Stimulated activated CD4-positive, alpha-beta T cell treated with anti-CD3 and anti-CD28 coated beads, TNF-alpha, amount 100 ng/mL, for 1 hour (primary cell): ENCODE measurements at places on chromosomes 3 and 15.

DNA sequence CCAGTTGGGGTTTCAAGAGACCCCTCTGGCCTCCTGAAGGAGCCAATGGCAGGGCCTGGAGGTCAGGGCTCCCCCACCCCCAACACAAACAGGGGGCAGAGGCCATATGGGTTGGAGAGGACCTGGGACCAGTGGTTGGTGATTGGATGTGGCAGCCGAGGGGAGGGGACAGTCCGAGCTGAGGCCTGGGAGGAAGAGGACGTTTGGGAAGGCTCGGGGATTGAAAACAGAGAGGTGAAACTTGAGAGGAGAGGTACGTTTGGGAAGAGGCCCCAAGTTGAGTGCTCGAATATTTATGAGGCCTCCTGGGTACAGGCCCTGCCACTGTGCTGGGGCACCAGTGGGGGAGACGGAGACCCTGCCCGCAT, 53.7 kb downstream of the DNAJB8 start:
- DNase-seq, result no peak

GRCh38 chr3:123148772-123149171, 53.0 kb upstream of the SEC22A start:
- DNase-seq, result no peak

GRCh38 chr3:155428563-155428962, 135.1 kb upstream of the STRIT1 start:
- no peak for DNase-seq

GRCh38 chr3:171339598-171339997, 120.6 kb downstream of the TNIK start:
- DNase-seq, result no peak

DNA sequence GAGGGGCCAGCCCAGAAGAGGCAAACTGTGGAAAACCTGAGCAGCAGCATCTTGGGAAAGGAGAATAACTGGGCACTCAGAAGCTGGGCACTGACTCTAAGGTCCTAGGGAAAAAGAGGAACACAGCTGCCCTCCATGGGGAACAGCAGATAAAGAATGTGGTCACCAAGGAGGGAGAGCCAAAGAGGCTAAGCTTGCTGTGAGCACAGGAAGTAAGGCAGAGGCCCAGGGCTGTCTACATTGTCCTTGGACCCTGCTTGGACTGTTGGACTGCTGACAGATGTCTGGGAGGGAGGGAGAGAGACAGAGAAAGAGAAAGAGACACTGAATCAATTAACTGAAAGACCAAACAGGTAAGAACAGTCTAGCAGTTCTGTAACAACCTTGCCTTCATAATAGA, 4.5 kb upstream of the MNS1 start:
- no peak for DNase-seq

DNA sequence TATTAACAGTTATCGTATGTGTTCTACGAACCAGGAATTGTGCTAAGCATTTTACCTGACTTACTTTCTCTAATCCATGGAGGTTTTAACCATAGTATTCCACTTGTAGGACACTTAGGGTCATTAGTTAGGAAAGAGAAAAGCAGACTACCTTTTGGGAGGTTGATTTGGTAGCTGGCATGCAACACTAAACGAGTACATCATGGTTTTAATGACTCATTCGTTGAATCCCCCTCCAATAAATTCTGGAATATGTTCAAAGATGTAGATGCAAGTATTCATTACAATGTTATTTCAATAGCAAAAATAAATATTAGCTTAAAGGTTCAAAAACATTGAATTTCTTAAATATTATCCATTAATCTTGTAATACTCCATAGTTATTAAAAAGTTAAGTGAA, 162.5 kb downstream of the FMN1 start:
- no peak for DNase-seq

DNA sequence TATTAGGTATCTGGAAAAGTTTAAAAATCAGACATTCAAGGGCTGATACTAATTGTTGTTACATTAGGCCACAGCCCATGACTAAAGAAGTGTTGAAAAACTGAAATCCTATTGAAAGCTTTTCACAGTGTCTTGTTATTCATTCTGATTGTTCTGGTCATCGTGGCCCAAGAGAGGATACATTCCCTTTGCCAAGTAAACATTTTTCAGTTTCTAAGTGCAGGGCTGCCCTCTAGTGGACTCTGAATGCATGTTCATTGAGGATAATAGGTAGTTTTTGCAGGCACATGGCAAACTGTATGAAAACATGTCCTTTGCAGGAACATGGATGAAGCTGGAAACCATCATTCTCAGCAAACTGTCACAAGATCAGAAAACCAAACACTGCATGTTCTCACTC, 181.1 kb downstream of the MYRIP start:
- DNase-seq, result no peak

DNA sequence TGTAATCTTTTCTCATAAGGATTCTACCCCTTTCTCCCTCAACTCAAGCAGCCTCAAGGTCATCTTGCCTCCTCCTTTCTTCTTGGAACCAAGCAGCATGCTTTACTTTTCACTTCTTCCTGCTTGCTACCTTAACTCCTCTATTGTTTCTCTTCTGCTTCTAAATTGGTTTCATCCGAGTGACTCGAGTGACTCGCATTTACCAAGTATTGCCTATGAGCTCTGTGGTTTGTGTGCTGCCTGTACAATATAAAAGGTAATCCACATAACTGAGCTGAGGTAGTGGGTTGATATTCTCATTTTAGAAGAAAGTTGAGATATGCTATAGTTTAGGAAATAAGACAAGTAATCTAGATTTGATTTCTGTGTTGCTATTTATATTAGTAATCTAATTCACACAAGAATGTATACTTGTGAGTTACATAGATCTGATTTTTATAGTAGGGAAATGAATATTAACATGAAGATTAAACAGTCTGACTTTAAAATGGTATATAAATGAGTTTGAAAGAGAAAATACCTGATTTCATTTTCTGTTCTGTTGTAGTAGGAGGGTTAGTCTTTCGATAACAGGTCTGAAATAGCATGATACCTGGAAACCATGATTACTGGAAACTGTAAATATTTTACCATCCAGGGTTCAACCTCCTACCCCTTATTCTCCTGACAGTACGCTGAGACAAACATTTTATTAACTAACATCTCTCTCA, 5.5 kb downstream of the HHLA2 start:
- DNase-seq, result no peak

- DNase-seq, result no peak
Observed at GRCh38 chr3:108099679-108100428, 9.0 kb upstream of the CD47 start.

DNA sequence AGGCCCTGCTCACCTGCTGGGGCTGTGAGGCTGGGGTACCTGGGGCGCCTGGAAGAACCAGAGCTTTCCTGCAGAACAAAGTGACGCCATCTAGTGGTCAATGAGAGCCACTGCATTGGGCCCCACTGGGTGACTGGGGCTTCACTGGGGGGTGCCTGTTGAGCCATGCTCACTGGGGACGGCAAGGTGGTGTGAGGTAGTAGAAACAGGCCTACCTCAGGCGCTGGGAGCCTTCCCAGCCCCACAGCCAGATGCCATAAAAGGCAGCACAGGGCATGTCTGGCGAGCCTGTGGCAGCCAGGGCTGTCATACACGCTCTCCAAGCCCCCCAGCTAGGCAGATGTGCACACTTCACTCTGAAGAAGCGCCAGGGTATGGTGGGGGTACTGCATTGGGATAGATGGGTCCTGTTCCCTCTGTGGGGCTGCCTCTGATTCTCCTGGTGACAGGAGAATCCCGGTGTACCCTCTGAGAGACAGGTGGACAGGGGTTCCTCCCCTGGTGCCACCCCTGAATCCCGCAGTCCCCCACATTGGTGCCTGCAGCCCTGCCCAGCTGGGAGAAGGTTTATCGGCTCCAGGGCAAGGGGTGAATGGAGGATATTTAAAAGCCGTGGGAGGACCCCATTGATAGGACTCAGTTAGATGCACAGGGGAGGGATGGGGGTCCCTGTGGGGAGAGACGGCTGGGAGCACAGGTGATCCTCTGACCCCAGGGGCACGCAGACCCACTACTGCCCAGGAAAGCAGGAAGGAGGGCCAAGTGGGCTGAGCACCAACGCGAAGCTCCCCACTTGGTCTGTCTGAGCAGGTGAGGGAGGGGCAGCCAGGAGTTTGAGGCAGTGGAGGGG, 178.8 kb downstream of the NSMCE3 start:
- DNase-seq, result no peak

- DNase-seq, result no peak
Observed at GRCh38 chr3:72836923-72837322, 11.3 kb downstream of the SHQ1 start.

GRCh38 chr3:143548861-143549497, 299.3 kb downstream of the SLC9A9 start:
- DNase-seq, result no peak

- no peak for DNase-seq
Observed at GRCh38 chr15:40936234-40936708, 7.1 kb downstream of the DLL4 start.

DNA sequence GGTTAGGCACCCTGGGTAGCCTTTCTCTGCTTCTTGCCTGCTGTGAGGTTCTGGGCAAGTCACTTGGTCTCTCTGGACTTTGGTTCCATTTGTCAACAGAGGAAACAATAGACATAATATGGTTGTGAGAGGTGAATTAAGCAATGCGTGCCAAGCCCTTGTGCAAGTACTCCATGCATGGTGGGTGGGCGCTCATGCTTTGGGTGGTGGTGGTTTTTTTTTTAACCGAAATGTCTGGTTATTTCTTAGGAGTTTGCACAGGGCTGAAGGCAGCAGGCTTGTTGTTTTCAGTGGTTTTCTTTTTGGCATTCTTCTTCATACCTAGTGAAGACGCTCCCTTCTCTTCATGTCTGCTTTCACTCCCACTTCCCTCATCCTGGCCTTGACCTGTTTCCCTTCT, 84.2 kb upstream of the LRTM1 start:
- DNase-seq, result no peak

DNA sequence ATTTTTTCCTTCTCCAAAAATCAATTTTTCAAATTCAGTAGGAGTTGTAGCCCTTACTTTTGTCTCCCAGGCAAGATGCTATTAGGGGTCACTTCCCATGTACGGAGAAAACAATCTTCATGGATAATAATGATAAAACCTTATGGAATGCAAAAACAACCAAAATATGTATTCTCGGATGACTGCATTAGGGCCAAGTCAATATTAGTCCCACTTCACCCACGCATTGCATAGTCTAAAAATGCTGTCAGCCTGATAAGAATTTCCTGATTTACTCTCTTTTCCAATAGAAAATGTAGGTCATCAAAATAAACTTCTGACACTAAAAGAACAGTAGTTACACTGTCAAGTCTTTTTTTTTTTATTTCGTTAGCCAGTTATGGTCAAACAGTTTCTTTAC, 2.7 kb downstream of the VGLL3 start:
- no peak for DNase-seq

- no peak for DNase-seq
Observed at GRCh38 chr3:11288786-11289637, 16.8 kb downstream of the ATG7 start.

DNA sequence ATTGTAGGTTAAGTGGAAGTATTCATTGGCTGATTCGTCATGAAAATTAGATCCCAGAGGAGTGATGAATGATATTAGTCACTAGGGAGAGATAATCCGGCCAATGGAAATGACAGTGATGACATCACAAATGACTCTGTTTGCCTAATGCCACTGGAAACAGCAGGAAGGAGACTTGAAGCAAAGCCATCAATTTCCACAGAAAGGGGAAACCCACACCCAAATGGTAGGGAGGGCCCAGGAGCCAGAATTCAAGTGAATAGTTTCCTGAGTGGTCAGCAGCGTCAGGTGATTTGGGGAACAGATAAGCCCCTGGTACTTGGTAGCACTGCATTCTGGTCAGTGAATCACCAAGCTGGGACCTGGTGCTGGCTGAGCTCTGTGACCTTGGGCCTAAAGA, 3.3 kb upstream of the ADAMTS9 start:
- no peak for DNase-seq

GRCh38 chr3:138862531-138862923, 27.8 kb upstream of the PIK3CB start:
- DNase-seq, result no peak

DNA sequence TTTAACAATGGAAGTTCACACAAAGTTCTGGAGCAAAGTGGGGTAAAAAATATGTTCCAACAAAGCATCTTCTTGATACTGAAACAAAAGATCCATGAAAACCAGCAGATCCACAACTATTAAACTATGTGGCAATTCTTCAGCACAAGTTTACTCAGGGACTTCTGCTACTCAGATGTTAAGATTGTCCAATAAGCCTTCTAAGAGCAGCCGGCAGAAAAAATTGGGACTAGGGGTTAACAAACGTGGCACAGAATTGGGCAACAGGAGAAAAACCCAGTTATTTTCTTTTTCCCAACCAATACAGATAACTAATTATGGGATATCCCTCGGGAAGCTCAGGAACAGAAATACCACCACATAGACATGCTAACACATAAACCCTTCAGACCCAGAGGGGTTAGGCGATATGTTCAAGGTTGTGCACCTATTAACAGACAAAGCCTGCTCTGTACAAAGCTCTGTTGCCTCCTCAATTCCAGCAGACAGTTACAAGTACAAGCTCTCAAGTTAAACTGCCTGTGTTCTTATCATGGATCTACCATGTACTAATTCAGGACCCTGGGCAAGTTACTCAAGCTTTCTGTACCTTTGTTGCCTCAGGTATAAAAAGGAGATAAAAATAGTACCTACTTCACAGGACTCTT, 6.8 kb downstream of the SSR3 start:
- DNase-seq, result no peak

DNA sequence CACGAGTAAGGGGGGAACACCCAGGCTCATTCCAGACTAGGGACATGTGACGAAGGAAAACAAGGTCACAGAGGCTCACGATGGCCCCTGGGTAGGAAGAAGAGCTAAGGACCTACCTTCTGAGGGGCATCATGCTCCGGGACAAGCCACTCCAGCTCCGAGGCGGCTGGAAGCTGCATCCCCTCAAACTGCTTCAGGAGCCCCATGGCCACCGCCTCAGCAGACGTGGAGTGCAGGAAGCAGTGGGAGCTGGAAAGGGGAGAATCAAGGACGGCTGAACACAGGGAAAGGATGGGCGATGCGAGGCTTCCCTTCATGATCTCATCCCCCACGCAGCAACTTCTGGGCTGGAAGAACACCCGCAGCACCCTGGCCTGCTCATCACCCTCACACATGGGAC, 53.5 kb downstream of the RUBCN start:
- no peak for DNase-seq

DNA sequence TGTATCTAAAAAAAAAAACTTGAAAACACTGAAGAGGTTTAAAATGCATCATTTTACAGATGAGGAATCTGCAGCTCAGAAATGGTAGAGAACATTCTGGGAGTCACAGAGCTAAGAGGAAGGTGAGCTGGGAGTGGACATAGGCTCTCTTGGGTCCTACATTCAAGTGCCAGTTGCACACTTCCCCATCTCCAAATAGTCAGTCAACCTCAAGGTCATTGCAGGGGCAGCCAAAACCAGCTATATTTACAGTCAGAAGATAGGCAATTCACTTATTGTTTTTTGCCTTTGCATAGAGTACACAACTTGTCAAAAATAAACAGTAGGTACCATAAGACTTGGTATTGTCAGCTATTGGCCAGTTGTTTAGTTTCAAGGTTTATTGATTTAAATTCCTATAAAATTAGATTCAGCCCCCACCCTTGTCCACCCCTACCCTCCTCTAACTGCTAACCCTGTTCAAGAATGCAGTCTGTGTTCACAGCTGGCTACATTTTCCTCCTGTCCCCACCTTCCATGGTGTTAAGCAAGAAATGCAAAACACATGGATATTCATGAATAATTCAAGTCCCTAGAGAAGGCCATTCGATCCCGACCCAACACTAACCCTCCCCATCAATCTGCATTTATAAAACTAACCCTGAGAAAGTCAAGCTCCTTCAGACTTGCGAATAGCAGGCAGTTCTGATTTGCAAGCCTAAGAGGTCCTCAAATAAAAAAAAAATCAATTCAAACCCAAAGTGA, 567.0 kb upstream of the MCTP2 start:
- DNase-seq, result no peak

GRCh38 chr3:117610156-117610555, 900.6 kb downstream of the TUSC7 start:
- DNase-seq, result no peak

GRCh38 chr3:58557491-58557890, 19.7 kb downstream of the FAM107A start:
- no peak for DNase-seq
